ENCODE measurements at places on chromosomes 13 and 19. TPM values are rescaled to one million over a fixed set of nuclear protein-coding genes. Genes with fewer than 3 reads are reported as not detected.

- DNase-seq: no peak
These were observed 16.8 kb downstream of the SPART start for GRCh38 chr13:36329361-36329760.

GRCh38 chr13:46668302-46668720, 115.3 kb downstream of the LRCH1 start:
- DNase-seq: no peak

DNA sequence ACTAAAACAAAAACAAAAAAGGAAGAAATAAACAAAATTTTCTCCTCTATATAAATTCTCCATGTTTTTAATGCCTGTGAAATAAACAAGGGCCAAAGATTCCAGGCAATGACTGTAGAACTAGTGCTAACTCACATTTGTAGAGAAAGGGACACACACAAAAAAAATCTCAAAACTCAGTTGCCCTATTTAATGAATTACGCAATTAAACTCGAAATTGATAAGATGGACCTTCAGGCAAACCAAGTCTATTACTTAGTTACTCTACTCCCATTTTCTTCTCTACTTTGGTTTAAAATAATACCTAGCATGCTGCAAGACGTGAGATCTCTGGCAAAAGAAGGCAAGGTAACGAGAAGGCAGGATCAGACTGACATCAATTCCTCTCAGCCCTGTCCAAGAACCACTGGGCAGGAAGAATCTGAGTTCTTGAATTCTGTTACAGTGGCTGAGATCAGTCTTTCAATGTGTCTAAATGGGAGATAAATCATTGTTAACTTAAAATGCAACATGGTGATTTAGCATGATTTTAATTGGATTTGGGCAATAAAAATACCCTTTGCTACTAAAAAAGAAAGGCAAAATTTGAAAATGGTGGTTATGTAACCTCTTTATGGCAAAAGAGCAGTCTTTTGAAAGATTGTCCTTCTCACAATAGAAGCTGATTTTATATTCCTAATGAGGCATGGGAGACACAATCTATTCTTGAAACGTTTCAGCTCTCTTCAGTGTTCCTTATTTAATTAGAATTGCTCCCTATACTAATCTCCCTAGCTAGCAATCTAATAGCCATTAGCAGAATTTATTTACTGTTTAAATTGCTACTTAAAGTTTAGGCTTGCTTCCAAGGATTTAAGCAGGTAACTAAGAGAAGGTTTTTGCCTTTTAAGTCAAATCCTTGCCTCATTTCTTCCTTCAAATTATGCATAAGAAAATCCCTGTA, 25.9 kb downstream of the SPRY2 start:
- DNase-seq: no peak

The ABCC4 gene
- 10.7 TPM for total RNA-seq
